NCI-H774 (cell line): ENCODE measurements at places on chromosomes 6 and 20.

DNA sequence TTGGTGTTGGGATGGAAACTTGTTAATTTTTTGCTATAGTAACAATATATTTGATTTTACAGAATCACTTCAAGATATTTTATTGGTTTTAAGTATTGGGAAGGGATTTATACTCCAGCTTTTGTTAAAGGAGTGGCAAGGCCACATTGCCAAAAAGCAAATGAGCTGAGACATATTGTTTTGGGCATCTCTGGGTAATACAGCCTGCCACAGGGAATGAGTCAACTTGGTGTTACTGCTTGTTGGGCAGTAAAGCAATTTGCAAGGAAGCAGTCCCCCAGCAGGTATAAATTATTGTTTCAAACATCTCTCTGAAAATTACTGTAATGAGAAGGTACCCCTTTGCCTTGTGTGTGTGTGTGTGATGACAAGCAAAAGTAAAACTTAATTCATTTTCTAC lies 868.3 kb upstream of the FLRT3 start:
- DNase-seq: no peak

DNA sequence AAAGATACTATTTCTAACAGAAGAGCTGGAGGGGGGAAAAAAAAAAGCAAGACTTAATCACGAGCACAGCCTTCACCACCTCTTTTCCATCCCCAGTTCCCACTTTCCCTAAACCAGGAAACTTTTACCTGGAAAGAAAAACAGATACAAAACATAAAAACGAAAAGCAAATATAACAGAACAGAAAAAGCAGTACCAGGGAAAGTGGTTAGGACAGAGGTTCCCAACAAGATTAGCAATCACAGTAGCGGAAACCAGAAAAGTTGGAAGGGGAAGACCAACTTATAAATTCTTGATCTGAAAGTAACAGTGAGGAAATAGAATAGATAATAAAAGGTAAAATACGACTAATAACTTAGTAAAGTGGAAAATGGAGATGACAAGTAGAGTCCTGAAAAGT lies 1.2 kb downstream of the DDX39B start:
- no peak for DNase-seq

DNA sequence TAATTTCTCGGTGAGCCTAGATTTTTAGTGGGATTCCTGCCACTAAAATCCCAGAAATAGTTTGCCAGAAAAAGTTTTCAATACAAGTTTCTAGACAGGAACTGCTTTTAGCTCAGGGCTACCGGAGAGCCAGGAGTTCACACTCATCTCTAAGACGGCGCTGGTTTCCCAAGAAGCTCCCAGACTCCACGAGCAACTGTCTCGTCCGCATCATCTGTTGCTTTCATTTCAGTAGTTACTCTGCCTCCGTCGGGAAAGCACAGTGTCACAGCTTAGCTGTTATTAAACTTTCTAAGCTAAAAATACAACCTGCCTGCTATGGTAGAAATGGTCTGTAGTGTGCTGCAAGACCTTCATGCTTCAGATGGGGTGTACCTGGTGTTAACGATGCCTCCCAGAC lies 197.3 kb upstream of the SNX9 start:
- DNase-seq: no peak

DNA sequence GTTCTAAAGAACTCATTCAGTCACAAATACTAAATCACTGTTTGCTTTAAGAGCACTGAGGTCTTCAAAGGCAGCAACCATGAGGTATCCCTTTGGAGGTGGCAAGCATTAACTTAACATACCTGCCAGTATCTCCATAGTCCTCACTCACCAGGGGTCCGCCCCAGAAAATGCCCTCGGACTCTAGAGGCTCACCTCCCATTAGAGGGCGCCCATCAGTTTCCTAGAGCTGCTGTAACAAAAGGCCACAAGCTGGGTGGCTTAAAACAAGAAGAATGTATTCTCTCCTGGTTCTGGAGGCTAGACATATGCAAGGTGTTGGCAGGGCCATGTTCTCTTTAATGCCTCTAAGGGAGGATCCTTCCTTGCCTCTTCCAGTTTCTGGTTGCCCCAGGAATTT lies 12.0 kb upstream of the RNGTT start:
- no peak for DNase-seq

- DNase-seq: no peak
These were observed 103.5 kb downstream of the ATXN1 start for GRCh38 chr6:16657768-16658167.

DNA sequence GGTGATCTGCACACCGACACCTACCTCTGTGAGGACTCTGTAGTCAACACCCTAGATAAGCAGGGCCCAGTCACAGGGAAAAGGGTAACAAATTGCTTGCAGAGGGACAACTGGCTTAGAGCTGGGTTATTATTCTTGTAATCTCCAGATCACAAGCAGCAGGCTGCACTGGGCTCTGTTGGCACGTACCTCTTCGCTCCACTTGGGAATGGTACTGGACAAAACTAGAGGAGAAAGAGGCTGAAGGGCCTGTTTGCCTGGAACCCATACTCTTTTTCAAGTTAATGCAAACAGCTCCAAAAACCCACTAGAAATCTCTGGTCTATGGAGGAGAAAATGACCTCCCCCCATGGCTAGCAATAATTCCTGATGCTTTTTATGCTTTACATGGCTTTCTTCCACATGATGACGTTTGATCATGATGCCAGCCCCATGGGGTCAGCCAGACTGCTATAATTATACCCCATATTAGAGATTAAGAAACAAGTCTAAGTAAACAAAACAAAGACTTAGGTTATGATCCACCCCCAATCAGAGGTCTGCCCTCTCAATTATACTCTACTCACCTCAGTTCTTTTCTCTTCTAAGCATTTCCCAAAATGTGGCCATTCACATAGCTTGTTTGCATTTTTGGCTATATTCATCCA lies 190.0 kb downstream of the UNC5CL start:
- DNase-seq: no peak

DNA sequence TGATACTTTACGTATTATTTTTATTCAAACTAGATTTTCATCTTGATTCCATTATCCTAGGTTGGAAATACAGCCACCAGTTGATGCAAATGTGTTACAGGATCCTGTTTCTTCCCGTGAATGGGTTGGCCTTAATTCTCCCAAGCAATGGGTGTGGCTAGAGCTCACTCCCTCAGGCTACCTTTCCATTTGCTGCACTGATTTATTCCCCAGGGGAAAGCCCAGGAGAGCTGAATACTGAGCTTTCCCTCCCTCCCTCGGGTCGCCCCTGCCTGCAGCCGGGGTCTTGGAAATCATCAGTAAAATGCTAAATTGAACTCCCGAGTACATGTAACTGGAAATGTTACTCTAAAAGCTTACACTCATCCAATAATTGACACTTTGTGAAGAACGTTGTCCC lies 9.9 kb downstream of the SMOC2 start:
- DNase-seq: no peak

DNA sequence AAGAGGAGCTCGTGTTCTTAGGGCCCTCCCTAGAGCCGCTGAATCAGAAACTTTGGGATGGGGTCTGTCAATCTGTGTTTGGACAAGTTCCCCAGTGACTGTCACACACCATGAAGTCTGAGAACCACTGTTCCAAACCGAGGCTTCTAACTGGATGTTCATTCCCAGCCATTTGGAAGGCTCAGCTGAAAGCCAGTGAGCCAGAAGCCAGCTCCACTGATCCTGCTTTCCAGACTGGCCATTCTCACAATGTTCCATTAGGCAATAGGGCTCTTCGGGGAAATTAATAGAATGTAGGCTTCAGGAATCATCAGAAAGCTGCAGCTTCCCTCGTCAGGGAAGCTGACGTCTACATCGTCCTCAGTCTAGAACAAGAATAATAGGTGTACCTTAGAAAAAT lies 90.8 kb upstream of the QKI start:
- DNase-seq: no peak

DNA sequence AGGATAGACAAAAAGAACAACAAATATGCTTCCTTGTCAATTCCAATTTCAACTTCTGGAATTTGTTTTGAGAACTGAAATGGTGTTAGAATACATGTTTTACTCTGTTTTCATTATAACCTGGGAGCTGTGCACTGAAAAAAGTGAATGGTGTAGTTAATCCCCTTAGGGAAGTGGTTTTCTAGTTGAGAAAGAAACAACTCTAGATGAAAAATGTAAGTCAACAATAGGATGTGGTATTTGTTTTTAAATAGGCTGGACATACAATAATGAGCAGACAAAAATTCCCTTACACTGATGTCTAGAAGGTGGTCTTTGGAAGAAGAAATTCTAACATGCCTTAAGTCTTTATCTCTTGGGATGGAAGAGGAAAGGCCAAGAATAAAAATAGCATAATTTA lies 59.9 kb upstream of the TINAG start:
- DNase-seq: no peak

GRCh38 chr6:24749297-24749696 lies 25.4 kb upstream of the GMNN start:
- no peak for DNase-seq

- DNase-seq: no peak
These were observed 249.7 kb downstream of the NKAIN2 start for GRCh38 chr6:124053315-124053714.

GRCh38 chr6:106003268-106003987 lies 82.7 kb upstream of the PRDM1 start:
- DNase-seq: no peak

DNA sequence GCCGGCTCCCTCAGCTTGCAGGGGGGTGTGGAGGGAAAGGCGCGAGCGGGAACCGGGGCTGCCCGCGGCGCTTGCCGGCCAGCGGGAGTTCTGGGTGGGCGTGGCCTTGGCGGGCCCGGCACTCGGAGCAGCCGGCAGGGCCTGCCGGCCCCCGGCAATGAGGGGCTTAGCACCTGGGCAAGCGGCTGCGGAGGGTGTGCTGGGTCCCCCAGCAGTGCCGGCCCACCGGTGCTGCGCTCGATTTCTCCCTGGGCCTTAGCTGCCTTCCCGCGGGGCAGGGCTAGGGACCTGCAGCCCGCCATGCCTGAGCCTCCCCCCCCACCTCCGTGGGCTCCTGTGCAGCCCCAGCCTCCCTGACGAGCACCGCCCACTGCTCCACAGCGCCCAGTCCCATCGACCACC lies 514.5 kb upstream of the GJE1 start:
- no peak for DNase-seq

DNA sequence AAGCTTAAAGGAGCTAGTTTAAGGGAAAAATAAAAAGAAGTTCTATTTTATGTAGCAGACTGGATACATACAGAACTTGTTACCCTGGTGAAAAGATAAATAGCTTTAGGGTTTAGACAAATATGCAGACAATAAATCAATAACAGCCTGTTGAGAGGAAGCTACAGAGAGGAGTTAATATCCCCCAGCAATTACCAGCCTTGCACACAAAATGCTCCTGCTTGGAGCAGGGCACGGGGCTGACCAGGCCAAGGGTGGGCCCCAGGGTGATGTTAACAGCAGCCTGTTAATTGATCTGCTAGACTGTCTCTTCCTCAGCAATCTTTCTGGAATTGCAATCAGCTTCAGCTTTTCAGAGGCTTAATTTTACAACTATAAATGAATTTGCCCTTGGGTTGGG lies 125.1 kb upstream of the SOX4 start:
- DNase-seq: peak; percentile 23

DNA sequence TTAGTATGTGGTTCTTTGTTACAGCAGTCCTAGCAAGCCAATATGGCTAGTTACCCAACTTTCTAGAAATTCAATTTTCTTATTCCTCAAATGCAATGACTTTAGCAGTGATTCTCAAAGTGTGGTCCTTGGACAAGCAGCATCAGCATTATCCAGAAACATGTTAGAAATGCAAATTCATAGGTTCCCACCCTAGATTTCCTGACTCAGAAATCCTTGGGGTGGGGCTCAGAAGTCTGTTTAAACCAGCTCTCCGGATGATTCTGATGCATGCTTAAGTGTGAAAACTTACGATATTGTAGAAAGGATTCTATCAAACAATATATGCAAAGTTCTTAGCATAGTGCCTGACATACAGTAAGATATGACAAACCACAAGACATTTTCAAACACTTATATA lies 757.1 kb downstream of the DHX35 start:
- no peak for DNase-seq

DNA sequence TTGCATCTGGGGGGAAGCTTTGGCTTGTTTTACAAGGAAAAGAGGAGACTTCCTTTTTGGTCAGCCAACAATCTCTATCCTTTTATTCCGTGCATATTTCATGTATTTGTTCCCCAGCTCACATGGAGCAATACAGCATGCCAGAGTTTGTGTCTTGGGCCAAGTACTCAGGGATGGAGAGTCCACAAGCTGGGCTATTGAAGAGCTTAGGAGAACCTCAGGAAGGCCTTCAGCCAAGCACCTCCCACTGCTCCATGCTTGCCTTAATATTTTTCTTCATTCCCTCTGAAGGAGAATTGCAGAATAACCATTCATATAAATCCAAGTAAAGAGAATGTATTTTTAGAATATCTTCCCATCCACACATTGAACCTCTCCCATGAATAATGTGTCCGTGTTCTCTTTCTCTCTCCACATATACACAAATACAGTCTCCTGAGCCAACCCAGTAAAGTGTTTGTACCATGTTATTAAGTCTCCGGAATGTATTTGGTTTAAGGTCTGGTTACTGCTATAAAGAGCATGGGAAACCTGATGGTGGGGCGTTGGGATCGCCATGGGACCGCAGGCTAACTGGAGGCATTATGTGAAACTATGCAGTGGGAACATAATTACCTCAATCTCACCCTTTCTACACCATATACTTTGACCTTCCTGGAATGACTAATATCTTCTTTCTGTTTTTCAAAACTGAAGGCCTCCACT lies 3.0 kb downstream of the LAMA4 start:
- DNase-seq: no peak
